ENCODE measurements at places on chromosomes 12 and 14.
A peak's percentile ranks its signal among the peaks of the same experiment; 100 is the strongest.

DNA sequence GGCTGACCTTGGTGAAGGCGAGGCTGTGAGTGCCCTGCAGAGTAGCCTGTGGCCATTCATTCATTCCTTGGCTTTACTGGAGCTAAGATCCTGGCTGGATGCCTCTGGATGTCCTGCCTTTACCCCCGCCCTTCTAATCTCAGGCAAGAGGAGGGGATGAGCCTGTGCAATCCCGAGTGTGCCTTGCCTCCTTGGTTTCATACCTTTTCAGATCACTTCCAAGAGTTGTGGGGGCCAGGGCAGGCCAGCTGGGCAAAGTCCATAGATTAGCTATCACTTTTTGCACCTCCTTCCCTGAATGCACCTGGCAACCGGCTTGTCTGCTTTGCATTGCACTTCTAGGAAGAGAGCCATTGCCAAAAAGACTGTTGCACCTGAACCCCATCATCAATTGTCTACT is 1.5 kb downstream of the VRTN start:
- no peak for DNase-seq

GRCh38 chr14:40218282-40218941 is 786.2 kb upstream of the FBXO33 start:
- no peak for DNase-seq

GRCh38 chr12:127126260-127126628 is 1140.7 kb upstream of the TMEM132C start:
- DNase-seq, result no peak

DNA sequence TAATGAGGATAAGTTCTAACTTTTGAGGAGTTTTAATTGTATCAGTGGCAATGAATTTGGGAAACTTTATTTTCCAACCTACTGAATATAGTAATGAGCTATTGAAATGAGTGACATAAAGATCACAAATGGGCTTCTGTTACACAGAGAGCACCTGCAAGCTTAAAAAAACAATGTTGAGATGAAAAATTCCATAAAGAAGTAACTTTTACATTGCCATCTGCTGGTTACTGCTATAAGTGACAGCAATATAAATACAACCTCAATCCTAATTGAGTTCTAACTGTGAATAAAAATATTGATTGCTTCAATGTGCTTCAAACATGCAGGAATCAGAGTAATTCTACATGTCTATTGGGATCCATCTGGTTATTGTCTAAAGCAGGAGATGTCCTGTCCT is 14.2 kb downstream of the WIF1 start:
- peak; percentile 13 for DNase-seq

- no peak for DNase-seq
Observed at GRCh38 chr12:81712536-81712935, 46.6 kb downstream of the PPFIA2 start.

GRCh38 chr14:86971292-86971691 is 1021.7 kb downstream of the GALC start:
- no peak for DNase-seq

DNA sequence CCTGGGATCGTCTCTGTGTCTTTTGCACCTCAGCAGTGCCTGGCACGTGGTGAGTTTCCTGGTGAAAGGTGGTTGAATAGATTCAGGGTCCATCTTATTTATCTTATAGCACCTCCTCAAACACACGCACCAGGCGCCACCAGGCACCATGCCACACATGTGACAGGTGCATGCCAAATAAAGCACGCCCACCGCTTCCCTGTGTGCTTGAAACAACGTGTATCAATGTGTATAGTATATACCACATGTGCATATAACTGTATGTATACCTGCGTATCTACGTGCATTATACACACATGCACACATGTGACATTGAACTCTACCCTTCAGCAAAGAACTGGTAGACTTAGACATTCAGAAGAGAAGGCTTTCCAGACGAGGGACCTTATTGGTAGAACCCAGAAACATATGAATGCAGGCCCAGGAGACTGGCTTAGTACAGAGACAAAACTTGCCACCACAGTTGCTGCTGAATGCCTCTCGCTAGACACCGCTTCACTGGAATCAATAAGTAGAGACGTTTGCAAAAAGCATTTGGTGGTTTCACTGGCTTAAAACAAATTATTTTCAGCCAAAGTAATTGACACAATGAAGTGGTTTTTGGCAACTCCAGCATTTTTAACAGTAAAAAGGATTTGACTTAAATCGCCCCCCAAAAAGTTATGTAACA is 10.0 kb downstream of the EML1 start:
- no peak for DNase-seq

DNA sequence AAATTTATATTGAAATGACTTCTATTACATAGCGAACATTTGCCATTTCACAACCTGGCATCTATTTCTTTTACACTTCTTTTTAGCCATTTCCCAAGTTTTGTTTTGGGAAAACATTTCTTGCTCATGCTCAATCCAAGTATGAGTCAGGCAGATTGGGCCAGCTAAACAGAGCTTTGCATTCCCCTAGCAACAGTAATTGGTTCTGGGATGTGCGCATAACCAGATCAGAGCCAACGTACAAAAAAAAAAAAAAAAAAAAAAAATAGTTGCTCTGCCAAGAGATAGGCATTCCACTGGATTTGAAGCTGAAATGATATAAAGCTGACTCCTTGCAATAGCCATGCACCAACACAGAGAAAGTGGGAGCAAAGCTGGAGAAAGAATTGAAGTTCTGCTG is 37.5 kb downstream of the PLCZ1 start:
- DNase-seq, result peak; percentile 93

GRCh38 chr12:53115112-53115890 is 12.0 kb downstream of the SOAT2 start:
- no peak for DNase-seq

DNA sequence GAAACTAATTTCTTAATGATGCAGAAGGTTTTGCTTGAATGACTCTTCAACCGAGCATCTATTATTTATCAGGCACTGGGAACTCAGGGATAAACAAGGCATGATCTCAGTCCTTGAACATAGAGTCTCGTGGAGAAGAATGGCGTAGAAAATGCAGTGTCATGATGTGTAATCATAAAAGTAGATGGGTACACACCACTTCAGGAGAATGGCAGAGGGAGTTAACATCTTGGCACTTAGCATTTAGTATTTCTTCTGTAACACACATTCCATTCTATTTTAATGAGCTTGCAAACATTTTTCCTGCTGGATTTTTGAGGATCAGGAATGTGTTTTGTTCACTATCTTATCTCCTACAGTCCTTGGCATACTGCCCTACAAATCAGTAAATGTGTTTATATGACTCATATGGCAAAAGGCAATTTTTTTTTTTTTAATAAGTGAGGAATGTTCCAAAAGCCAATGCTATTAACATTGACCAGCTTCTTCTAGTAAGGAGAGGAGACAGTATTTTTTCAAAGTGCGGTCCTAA is 3.8 kb downstream of the TXNRD1 start:
- DNase-seq, result peak; percentile 93

- no peak for DNase-seq
Observed at GRCh38 chr12:127311720-127312364, 955.1 kb upstream of the TMEM132C start.

DNA sequence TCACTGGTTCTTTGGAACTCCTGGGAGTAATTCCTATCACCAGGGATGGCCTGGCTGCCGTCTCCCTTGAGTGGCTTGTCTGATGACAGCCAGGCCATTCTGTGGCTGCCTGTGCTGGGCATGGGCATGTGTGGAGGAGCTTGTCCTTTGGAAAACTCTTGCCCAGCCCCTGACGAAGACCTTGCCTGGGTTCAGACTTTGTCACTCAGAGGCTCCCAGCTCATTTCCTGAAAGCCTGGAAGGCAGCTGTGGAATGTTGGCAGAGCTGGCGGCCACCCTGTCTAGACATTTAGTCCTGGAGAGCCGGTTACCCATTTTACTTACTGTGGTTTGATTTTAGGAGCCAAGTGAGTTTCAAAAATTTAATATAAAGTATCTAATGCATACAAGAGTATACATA is 34.0 kb downstream of the TUNAR start:
- DNase-seq, result no peak

DNA sequence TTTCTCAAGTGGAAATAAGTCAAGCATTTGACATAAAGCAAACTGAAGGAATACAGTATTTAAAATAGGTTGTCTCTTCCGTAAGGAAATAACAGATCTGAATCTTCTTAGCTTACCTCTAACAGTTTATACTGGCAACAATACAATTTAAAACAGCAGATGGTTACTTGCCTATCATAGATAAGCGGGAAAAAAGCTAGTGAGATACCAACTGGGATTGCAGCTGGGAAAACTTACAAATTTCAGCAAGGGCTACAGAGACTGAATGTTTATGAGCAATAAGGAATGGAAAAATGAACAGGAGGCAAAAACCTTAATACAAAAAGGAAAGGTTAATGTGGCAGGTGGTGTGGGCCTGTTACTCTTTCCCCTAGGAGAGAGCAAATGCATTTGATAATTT is 220.0 kb downstream of the RASSF9 start:
- DNase-seq, result no peak

- DNase-seq, result peak; percentile 24
Observed at GRCh38 chr14:59768855-59769375, 101.7 kb downstream of the RTN1 start.

- DNase-seq, result no peak
Observed at GRCh38 chr12:58860056-58860787, 60.1 kb downstream of the LRIG3 start.

DNA sequence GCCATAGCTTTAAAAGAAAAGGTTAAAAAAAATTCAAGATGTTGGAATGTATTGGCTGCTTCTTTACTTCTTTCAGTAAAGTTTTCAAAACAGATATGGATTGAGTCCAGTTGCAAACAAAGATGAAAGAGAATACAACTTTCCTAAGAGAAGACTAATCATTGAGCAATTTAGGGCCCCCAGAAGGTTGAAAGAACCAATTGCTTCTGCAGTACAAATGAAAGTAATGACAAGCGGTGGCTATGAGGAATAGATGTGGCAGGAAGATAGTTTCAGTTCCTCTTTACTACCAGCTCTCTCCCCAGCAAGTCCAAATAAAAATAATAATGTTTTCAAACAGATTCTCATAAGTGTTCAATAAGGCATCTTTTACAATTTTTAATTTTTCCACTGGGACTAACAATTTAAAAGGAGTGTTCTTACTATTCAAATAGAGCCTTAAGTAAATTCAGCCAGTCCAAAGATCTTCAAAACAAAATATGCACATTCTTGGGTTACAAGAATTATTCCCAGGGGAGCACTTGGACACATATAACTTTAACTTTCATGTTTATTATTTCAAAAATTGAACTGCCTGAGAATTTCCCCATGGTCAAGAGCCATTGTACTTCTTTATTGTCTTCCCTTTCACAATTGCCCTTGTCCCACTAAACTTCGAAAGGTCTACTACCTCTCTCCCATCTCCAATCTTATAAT is 62.3 kb upstream of the PPP1R12A start:
- no peak for DNase-seq

GRCh38 chr14:59301354-59301753 is 112.9 kb downstream of the DAAM1 start:
- no peak for DNase-seq

- no peak for DNase-seq
Observed at GRCh38 chr12:55698241-55698955, 9.3 kb downstream of the ITGA7 start.

GRCh38 chr12:94663702-94664101 is 13.3 kb upstream of the TMCC3 start:
- no peak for DNase-seq

GRCh38 chr12:7122811-7123769 is 5.6 kb downstream of the RBP5 start:
- no peak for DNase-seq

DNA sequence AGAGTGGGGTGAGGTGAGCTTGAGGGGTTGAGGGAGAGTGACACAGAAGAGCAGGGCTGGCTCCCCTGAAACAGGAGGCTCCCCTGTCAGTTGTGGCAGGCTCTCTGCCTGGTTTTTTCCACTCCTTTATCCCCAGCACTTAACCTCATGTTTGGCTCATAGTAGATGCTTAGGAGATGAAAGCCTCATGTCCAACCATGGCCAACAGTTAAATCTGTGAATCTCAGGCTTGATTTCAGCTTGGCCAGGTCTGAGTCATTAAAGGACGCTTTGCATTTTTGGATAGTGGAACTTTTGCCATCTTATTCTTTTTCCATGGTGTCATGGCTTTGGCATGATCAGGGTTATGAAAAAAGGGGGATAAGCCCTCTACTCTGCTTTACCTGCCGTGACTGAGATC is 117.2 kb downstream of the CACNA1C start:
- DNase-seq, result peak; percentile 22

DNA sequence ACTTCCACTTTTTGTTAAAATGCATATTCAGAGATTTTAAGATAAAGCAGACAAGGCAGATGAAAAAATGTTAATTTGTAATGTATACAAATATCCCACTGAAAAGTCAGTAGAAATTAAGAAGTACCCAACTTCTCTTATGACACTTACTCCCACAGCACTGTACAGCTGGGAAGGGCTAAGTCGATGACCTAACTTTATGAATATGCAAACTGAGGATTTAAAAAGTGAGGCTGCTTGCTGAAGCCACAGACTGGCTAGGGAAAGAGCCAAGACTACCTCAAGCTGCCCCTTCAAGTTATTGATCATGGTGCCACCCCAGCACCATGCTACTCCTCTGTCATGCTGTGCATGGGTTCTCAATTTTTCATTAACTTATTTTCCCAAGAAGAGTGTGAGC is 17.0 kb downstream of the PPM1H start:
- peak; percentile 17 for DNase-seq

- DNase-seq, result no peak
Observed at GRCh38 chr14:44420226-44420625, 86.9 kb downstream of the FSCB start.

- no peak for DNase-seq
Observed at GRCh38 chr12:25716842-25717241, 163.8 kb upstream of the LMNTD1 start.

GRCh38 chr12:78171061-78171460 is 340.4 kb downstream of the NAV3 start:
- DNase-seq, result no peak

DNA sequence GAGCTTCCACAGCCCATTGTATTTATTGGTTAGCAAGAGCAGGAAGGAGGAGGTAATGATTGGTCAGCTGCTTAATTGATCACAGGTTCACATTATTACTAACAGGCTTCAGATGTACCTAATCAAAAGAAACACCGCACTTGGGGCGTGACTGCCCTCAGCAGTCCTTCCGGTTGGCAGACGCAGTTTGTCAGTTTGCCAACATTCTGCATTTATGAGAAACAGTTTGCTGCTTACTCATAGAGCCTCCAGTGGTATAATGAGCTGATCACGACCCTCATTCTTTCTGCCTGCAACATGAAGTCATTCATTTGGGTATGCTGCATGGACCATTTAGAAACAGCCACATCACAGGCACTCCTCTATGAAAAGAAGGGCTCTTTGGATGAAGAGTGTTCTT is 42.5 kb upstream of the PPM1H start:
- no peak for DNase-seq

GRCh38 chr14:31395572-31396205 is 24.7 kb downstream of the HEATR5A start:
- peak; percentile 4 for DNase-seq

- no peak for DNase-seq
Observed at GRCh38 chr14:85276979-85277228, 253.0 kb upstream of the FLRT2 start.

Data from HCEC 1CT (cell line).